ENCODE measurements at places on chromosomes 7 and 10.
A peak's percentile ranks its signal among the peaks of the same experiment; 100 is the strongest.

DNA sequence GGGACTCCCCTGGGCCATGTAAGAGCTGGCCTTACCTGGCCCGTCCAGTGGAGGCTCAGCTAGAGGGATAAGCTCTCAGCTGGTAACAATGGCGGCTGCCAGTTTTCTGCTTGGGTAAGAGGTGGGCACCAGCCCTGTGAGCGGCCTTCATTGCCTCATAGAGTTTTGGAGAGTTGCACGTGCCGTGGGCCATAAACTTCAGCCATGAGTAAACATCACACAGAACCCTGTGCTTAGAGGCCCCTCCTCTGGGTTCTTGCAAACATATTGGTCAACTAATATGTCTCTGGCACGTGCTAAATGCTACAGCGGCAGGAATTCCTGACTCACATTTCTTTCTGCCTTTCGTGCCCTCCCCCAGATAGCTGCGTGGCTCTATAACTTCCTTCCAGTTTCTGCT is 103.9 kb upstream of the LEP start:
- no peak for DNase-seq

DNA sequence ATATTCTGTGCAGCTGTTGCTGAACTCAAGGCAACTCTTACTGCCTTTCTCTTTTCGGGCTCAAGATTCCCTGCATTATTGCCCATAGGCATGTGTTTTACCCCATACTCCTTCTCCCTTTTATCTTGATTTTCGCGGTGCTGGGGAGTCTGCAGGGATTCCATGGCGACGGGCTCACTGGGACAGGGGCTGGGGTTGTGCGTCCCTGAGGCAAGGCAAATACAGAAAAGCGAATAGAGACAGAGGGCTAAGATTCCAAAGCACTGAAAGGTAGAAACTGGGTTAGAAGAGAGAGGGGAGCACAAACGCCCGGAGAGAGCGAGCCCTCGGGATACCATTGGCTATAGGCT is 519 bp upstream of the RPP38 start:
- no peak for DNase-seq

DNA sequence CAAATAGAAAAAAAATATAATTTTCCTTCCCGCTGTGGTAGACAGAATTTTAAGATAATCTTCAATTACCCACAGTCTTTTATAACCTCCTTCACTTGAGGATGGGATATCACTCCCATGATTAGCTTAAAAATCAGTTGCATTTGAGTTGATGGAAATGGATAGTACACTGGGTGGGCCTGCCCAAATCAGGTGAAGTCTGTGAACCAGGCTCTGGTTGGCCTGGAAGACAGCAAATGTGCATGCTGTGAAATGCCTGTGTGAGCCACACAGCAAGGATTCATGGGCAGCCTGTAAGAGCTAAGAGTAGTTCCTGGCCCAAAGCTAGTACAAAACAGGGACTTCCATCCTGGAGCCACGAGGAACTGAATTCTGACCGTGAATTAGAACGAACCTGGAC is 548.0 kb downstream of the CALN1 start:
- DNase-seq: no peak

- DNase-seq: no peak
Measured at GRCh38 chr10:125103466-125103865, 56.9 kb downstream of the CTBP2 start.

DNA sequence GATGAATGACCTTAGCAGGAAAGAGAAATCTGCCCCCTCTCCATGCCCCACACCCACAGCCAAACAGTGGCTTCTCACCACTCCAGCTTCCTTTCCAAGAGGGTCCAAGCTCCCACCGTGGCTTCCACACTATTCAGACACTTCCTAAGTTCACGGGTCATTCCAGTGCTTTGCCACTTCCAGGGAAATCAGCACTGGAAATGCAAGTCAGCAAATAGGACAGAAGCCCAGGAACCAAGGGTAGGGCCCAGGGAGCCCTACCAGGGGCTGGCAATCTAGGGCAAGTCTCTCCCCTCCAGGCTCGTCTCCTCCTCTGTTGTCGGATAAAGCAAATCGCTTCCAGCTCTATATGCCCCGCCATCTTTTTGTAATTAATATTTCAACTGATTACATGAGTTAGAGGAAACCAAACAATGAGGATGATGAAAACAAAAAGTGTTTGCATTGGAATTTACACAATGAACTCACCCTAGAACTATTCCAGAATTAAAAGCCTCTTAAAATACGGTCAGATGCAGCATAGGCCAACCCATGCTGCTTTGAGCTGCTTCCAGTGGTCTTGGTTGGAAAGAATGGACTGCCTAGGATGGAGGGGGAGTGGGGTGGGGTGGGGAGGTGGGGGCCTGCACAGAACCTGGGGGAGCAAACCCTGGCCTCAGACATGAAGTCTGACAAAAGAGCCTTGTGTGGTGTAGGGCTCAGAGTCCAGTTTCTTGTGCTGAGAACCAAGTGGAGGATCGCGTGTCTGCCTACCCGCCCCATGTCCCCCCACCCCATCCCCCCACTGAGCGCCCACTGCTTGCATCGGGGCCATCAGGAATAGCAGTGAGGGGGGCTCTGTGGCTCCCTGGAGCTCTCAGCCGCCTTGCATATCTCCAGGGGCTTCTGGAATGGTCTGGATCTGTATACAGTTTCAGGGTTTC is 74.6 kb upstream of the CPXM2 start:
- DNase-seq: no peak

DNA sequence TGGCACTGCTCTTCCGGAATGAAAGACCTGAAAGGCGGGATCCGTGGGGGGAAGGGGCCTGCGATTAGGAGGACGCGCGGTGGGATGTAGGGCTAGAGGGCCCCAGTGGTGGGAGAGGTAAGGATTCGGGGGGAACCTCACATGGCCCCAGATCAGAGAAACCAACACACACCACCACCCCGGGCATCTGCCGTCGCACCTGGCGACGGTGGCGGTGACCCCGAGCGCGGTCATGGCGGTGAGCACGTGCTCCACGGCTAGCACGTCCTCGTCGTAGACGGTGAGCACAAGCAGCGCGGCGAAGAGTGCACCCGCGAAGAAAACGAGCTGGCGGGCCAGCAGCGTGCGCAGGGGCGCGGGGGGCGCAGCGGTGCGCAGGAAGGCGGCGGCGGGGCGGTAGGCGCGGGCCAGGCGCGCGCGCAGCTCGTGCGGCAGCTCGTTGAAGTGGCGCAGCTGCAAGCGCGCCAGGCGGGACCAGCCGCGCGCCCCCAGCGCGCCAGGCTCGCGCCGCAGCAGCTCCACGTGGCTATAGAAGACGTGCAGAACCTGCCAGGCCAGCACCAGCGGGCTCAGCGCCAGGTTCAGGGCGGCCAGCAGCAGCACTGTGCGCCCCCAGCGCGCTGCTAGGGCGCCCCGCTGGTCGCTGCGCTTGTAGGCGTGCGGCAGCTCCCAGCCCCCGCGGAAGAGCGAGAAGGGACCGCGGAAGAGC is 5.7 kb downstream of the ATG9B start:
- DNase-seq: peak; percentile 52

GRCh38 chr10:78383378-78384048 is 349.9 kb downstream of the RPS24 start:
- DNase-seq: no peak

DNA sequence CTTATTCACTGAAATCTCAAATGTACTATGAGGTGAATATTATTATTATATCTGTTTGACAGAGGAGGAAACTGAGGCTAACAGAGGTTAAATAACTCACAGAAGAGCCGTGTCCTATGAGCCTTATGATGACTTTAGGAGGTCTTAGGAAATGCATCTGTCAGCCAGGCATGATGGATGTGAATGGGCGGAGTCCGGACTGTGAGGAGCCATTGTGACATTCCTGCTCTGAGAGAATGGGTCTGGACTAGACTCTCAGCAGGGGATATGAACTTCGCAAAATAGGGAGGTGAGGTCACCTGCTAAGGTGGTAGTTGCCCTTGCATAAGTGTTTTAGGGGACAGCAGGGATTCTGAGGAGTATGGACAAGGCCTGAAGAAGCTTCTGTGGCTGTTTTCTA is 153.6 kb downstream of the TMEM178B start:
- no peak for DNase-seq

DNA sequence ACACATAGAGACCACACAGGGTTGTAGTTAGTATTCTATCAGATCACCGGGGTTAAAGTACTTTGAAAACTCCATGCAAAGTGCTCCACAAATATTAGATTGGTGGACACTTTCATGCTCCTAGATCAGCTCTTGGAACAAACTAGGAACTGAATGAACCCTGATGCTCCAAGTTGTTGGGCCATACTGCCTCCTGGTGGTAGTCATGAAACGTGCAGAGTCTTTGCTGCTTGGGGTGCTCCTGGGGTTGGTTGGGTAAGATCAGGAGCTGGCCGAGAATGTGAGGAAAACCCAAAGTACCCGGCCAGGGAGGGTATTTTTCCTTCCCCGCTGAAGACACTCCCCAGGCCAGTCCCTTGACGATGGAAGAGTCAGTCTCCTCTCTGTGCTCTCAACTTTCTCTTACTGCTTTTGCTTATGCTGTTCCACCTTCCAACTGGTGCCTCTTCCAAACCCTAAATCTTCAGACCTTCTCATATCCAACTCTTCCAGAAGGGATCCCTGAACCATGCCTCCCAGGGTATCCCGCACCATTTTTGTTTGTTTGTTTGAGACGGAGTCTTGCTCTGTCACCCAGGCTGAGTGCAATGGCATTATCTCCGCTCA is 918 bp upstream of the RPEL1 start:
- DNase-seq: peak; percentile 65

DNA sequence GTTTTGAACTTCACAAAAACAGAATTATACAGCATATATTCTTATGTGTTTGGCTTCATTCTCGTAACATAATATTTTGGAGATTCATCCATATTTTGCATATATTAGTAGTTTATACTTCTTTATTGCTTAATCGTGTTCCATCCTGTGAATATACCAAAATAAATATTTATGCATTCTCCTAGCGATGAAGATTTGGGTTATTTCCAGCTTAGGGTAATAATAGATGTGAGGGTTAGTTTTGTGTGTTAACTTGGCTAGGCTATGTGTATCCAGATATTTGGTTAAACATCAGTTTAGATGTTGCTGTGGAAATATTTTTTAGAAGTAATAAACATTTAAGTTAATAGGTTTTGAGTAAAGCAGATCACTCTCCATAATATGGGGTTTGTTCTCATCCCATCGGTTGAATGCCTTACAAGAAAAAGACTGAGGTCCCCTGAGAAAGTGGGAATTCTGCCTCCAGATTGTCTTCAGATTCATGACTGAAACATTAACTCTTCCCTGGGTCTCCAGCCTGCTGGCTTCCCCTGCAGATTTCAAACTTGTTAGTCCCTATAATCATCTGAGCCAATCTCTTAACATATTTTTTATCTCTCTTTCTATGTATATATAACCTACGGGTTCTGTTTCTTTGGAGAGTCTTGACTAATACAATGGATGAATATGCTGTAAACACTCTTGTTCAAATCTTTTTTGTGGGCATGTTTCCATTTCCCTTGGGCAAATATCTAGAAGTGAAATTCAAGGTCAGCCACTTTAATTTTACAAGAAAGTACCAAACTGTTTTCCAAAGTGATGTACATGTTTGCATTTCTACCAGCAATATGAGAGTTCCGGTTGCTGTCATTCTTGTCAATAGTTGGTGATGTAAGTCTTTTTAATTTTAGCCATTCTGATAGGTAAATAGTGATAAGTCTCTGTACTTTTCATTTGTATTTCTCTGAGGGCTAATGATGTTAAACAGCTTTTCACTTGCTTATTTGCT is 48.7 kb downstream of the PDK4 start:
- DNase-seq: no peak

GRCh38 chr10:16662923-16663322 is 141.2 kb upstream of the C1QL3 start:
- DNase-seq: no peak

GRCh38 chr7:141649865-141650634 is 51.9 kb downstream of the DENND11 start:
- DNase-seq: peak; percentile 23

DNA sequence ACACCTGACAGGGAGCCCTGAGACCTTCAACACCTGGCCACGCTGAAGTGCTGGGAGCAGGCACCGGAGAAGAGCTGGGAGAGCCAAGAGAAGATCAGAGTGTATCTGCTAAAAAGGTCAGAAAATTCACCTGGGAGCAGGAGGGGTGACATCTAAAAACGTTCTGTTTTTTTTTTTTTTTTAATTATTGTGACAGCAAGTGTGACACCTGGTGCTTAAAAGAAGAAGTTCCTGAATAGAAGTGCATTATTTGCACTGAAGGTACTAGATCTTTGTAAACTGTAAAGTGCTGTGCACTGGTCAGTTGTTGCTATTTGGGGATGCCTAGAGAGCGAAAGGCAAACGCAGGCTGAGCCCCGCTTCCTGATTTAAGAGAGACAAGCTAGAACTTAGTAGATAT is 422.0 kb downstream of the PLXNA4 start:
- no peak for DNase-seq

GRCh38 chr7:78530351-78530750 is 731.8 kb downstream of the PHTF2 start:
- DNase-seq: no peak

DNA sequence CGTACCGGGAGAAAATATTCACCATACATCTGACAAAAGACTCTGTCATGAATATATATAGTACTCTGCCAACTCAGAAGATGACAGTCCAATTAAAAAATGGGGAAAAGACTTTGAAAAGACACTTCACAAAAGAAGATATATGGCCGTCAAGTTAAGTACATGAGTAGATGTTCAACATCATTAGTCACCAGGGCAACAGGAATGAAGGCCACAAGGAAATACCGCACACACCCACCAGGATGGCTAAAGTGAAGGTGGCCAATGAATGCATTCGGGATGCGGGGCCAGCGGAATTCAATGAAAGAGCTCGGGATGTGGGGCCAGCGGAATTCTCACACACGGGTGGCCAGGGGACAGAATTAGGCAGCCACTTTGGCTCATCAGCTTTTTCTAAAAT is 42.2 kb downstream of the MAD1L1 start:
- DNase-seq: no peak

GRCh38 chr10:62919776-62920175 is 103.6 kb upstream of the EGR2 start:
- DNase-seq: no peak

GRCh38 chr10:91088300-91089140 is 131.9 kb upstream of the PCGF5 start:
- DNase-seq: peak; percentile 32

GRCh38 chr10:43857206-43857930 is 208.7 kb upstream of the ZNF32 start:
- DNase-seq: no peak

GRCh38 chr10:1354809-1355710 is 298.9 kb downstream of the WDR37 start:
- no peak for DNase-seq
